ENCODE measurements at places on chromosomes 4 and X. TPM values are rescaled to one million over a fixed set of nuclear protein-coding genes. Genes with fewer than 3 reads are reported as not detected.

Gene MAGEA8
- total RNA-seq, result not detected

- DNase-seq, result no peak
Observed at GRCh38 chr4:128770807-128771206, 38.7 kb upstream of the JADE1 start.

Gene MAD2L1
- 28.1 TPM for total RNA-seq

- no peak for DNase-seq
Observed at GRCh38 chr4:190020790-190021717, 6.0 kb downstream of the FRG2 start.

Gene CLIC2
- total RNA-seq, result 2.0 TPM

Data from progenitor cell of endocrine pancreas (in vitro differentiated cells).